ENCODE measurements at places on chromosomes 3 and 15.

- DNase-seq: no peak
Observed at GRCh38 chr3:32815841-32816438, 1.9 kb upstream of the TRIM71 start.

DNA sequence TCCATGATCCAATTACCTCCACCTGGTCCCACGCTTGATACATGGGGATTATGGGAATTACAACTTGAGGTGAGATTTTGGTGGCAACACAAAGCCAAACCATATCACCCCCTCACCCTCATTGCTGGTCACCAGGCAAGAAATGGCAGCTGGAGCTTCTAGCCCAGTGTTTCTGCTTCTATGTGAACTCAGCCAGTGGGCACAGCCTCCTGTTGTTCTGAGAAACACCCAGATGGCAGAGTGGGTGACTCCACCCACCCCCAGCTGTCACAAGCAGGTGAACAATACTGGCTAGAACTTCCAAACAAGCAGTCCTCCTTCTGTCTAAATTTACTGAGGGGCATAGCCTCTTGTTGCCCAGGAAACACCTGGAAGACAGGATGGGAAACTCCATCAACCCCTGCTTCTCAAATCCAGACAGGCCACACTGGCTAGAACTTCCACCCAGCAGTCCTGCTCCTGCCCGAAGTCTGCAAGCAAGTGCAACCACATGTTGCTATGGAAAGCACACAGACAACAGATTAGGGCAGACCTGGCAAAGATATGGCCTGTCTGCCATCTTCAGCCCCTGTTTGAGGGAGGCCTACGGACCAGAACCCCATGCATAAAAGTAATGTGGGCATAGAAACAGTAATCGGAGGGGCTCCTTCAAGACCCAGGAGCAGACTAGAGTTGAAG, 114.1 kb downstream of the DTWD1 start:
- DNase-seq: no peak

GRCh38 chr3:33149342-33149741, 35.5 kb downstream of the CRTAP start:
- no peak for DNase-seq

DNA sequence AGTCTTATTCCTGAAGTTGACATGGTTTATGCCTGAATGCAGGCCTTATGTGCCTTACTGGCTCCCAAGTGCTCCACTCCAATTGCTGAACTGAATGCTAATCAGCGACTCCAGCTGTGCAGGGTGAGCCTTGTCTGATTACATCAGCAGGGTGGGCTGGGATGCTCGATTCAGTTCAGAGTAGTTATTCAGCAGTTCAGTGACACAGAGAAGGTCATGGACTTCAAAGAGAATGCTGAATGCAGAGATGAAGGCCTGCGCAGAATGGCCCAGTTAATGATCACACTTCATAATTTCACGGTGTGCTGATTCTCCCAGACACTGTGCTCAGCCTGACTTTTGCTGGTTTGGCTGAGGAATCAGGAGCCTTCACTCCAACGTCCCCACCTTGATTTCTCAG, 63.6 kb downstream of the CLDN1 start:
- no peak for DNase-seq

GRCh38 chr3:155393316-155393715, 99.8 kb upstream of the STRIT1 start:
- DNase-seq: no peak

DNA sequence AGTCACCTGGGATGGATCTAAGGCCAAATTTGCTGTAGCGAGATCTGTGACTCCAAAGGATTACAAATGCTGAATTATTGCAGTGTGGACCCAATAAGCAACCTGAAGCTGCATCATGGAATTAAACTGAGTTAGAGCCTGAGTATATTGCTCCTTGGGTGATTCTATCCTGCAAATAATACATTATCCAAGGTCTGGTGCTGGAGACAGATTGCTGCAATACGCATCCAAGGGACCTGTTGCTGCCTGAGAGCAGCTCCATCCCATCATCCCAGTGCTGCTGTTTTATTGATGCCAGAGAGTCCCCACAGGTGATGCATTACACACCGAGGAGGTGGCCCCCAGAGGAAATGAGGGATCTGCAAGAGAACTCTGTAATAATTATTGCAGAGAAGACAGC, 31.6 kb upstream of the PCSK6 start:
- no peak for DNase-seq

GRCh38 chr15:56942118-56942517, 23.7 kb downstream of the TCF12 start:
- DNase-seq: no peak

- DNase-seq: no peak
Observed at GRCh38 chr3:38313263-38313662, 31.2 kb downstream of the SLC22A14 start.

Measured in AG08396 (cell line).